Hepatocyte (in vitro differentiated cells): ENCODE measurements at places on chromosomes 3 and 15. TPM values are rescaled to one million over a fixed set of nuclear protein-coding genes. Genes with fewer than 3 reads are reported as not detected.

GRCh38 chr3:124277144-124277890, 285.4 kb upstream of the ROPN1 start:
- DNase-seq: no peak

GRCh38 chr3:99586701-99587100, 51.7 kb upstream of the COL8A1 start:
- no peak for DNase-seq

- peak; percentile 8 for DNase-seq
These were observed 818.8 kb upstream of the LMCD1 start for GRCh38 chr3:7682822-7683229.

- peak; percentile 43 for DNase-seq
These were observed 98.9 kb downstream of the LINGO1 start for GRCh38 chr15:77533578-77534430.

DNA sequence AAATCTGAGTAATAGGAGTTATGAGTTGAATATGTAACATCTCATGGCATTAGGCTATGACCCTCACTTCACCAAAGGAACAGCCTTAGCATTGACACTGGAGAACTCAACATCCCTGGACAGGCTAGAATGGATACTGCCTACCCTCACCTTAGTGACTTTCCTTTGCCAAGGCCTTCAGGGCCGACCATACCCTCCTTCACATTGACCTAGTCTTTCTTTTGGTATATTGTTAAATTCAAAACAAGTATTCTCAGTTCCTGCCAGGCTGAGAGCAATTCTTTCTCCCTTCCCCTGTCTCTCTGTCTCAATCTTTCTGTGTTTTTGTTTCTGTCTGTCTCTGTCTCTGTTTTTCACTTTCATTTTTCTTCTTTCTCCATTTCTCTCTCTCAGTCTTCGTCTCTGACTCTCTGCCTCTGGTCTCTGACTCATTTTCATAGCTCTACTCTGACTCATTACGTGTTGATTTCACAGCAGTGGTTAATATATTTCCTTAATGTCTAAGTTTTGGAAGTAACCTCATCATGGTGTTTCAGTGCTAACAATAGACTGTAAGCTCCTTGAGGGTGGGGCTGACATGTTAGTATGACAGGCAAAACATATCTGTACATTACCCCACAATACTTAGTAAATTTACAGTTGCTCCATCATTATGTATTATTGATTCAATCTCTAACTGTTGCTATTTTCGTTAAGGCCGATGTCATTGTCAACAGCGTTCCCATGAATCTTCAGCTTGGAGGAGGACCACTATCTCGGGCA, 32.5 kb downstream of the PARP15 start:
- DNase-seq: no peak

GRCh38 chr3:6099458-6100075, 761.3 kb upstream of the GRM7 start:
- DNase-seq: no peak

- DNase-seq: no peak
These were observed 93.4 kb downstream of the FNDC3B start for GRCh38 chr3:172132721-172133311.

DNA sequence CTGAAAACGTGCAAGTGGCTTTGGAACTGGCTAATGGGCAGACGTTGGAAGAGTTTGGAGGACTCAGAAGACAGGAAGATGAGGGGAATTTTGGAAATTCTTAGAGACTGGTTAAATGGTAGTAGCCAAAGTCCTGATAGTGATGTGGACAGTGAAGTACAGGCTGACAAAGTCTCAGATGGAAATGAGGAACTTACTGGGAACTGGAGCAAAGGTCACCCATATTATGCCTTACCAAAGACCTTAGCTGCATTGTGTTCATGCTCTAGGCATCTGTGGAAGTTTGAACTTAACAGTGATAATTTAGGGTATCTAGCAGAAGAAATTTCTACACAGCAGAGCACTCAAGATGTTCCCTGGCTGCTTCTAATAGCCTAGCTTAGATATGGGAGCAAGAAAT, 28.6 kb upstream of the SERPINI2 start:
- DNase-seq: no peak

- no peak for DNase-seq
These were observed 59.0 kb downstream of the FRMD4B start for GRCh38 chr3:69326855-69327300.

DNA sequence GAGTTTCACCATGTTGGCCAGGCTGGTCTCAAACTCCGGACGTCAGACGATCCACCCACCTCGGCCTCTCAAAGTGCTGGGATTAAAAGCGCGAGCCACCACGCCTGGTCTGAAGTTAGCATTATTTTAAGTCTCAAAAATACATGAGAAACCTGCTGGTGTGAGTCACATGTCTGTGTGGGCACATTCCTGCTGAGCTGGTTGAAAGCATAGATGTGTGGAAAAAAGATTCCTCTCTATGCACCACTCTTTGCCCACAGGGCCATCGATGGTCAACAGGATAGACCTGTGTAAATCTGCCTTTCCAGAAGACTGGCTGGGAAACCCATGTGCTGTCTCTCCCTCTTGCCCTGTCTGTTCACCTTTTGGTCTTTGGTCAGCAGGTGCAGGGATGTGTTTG, 63.5 kb downstream of the CHRD start:
- no peak for DNase-seq

DNA sequence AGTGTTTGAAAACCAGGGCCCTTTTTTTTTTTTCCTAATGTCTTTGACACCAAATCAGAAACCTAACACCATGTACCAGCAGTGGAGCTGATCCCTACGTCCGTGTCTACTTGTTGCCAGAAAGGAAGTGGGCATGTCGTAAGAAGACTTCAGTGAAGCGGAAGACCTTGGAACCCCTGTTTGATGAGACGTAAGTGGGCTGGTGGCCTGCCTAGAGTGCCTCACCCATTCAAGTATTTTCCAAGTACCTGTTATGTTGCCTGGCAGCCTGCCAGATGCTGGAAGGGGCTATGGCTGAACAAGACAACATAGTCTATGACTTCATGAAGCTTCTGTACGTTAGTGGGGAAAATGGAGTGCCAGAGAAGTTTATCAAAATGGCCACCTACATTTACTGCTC, 39.7 kb downstream of the ESYT3 start:
- no peak for DNase-seq

DNA sequence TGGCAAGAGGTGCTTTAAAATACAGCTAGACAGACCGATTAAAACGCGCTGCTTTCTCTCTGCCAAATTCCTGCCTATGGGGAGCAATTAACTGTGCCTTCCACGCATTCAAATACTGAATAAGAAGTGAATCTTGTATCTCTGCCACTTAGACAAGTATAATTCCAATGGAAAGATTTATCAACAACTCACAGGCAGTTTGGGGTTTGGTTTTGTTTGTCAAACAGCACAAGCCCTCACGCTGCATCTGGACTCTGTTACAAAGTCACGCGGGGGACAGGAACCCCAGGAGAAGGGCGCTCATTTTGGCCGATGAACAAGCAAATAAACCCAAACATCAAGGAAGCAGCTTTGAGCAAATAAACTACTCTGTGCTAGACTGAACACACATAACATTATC, 61.8 kb upstream of the TMCO5A start:
- DNase-seq: peak; percentile 6

- DNase-seq: peak; percentile 66
These were observed 82.3 kb downstream of the RBPMS2 start for GRCh38 chr15:64693134-64693533.

Gene LSAMP
- total RNA-seq: 14.0 and 15.1 TPM in 2 replicates

Gene ADGRG7
- 33.3 and 34.1 TPM in 2 replicates for total RNA-seq

Gene IL16
- 1.1 and 3.3 TPM in 2 replicates for total RNA-seq

Gene THAP10
- 3.0 TPM in 2 replicates for total RNA-seq

Gene FAM107A
- total RNA-seq: 0.24 and 0.93 TPM in 2 replicates

Gene LRTM1
- 0.52 TPM in 1 of 2 replicates, not detected in the other for total RNA-seq

Gene ZPLD1
- total RNA-seq: 0.12 and 0.40 TPM in 2 replicates

Gene SLC2A2
- total RNA-seq: 123 and 133 TPM in 2 replicates

Gene GXYLT2
- 23.6 and 35.7 TPM in 2 replicates for total RNA-seq
